Epithelial cell of prostate (primary cell): ENCODE measurements at places on chromosomes 11 and 22.

DNA sequence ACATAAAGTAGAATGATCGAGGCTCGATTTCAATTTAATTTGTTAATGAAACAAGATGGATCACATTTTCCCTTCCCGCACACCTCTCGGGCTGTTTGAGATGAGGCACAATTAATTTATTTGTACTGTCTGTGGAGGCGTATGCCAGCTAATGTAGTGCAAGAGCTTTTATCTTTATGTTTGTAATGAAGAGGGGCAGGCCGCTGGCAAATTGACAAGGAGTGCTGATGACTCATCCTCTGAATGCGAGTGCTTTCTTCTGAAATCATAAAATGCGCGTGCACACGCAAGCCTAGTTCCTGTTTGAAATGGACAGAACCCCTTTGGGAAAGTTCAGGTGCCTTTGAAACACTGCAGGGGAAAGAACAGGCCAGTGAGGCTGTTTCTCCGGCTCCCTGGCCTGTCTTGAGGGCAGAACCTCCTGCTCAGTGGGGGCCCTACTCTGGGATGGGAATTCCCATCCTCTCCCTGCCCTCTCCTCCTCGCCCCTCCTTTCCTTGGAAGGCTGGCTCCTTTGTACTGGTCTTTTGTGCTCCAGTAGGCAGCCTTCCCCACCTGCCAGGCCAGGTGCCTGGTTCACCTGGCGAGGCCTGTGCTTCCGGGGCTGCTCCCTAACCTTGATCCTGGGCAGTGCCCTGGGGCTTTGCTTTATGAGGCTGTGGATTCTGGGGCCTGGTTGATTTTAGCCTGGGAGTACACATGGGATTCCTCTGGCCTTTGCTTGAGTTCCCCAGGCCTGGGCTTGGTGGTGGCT lies 50.3 kb downstream of the TEAD1 start:
- peak; percentile 73 for DNase-seq

DNA sequence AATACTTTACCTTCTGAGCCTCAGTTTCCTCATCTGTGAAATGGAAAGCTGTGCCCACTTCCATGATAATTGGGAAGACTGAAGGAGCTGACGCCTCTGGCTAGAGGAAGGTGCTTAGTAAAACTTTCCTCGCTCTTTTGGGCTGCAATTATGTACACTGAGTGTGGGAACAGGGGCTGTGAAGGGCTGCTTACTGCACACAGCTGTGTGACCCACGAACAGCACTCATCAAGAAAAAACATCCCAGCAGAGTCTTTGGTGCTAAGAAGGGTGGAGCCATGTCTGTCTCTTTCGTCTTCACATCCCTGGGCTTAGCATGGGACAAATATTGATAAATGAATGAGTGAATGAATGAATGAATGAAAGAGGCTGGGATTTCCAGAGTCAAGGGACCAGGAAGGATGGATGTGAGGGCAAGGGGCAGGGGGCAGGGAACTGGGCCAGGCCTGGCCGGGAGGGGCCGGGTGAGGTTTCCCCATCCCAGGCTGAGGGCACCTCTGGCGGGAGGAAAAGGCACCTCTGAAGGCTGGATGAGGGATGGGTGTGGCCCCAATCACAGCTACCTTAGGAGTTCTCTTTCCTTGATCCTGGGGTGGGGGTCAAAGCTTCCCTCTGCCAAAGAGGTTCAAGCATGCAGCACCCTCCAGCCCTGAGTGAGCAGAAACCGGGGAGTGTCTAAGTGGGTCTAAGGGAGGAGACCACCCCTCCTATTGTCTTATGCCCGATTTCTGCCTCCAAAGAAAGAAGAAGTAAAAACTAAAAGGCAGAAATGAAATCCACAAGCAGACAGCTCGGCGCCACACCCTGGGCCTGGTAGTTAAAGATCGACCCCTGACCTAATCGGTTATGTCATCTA lies 9.2 kb upstream of the CD5 start:
- no peak for DNase-seq

- DNase-seq, result no peak
Observed at GRCh38 chr22:25695146-25695545, 46.8 kb upstream of the MYO18B start.

DNA sequence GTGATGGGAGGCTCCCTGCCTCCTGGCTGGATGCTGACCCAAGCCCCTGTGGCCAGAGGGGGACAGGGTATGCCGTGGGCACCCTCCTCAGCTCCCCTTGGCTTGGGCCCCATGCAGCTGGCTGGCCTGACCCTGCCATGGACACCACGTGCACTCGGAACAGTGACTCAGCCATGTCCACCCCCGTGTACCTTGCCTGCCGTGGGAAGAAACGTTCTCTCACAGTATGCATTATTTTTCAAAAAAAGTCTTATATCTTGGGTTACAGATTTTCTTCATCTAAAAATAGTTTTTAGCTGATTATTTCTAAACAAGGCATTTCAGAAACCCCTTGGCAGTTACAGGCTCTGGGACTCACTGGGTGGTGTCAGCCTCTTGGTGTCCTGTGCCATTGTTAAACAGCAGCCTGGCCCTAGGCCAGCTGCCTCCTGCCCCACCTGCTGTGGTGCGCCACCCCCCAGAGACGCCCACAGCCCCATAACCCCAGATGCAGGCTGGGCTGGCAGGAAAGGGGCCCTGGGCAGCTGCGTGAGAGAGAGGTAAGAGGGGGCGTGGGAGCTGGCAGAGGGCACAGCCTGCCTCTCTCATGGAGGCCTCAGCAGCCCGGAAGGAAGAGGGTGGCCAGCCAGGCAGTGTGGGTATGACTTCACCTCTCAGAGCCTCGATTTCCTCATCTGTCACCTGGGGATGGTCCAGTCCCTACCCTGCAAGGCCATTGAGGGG lies 99.8 kb downstream of the MORC2 start:
- no peak for DNase-seq

GRCh38 chr11:96055706-96056387 lies 131.9 kb upstream of the MTMR2 start:
- no peak for DNase-seq

- DNase-seq, result no peak
Observed at GRCh38 chr22:45969414-45969799, 7.6 kb downstream of the WNT7B start.

DNA sequence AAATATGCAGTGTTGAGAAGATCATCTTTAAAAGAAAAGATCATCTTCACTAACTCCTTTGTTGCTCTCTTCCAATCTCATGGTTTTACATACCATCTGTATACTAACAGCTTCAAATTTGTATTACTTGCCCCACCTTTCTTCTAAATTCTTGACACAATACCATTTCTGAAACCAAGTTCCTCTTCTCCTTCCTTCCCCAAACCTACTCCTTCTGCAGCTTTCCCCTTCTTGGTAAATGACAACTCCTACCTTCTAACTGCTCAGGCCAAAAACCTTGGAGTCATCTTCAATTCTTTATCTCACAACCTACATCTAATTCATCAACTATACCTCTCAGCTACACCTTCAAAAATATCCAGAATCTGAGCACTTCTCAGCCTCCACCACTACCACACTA lies 9.3 kb downstream of the PRCP start:
- no peak for DNase-seq

DNA sequence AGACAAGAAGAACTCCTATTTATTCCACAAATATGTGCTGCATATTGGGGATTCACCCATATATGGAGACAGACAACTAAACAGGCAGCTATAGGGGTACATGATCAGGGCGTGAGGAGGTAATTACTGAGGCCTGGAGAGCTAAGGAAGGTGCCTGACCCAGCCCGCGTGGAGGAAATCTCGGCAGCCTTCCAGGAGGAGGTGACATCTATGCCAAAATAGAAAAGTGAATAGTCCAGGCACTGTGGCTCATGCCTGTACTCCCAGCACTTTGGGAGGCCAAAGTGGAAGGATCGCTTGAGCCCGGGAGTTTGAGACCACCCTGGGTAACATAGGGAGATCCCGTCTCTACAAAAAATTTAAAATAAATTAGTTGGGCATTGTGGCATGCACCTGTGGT lies 13.6 kb downstream of the NIPSNAP1 start:
- no peak for DNase-seq

DNA sequence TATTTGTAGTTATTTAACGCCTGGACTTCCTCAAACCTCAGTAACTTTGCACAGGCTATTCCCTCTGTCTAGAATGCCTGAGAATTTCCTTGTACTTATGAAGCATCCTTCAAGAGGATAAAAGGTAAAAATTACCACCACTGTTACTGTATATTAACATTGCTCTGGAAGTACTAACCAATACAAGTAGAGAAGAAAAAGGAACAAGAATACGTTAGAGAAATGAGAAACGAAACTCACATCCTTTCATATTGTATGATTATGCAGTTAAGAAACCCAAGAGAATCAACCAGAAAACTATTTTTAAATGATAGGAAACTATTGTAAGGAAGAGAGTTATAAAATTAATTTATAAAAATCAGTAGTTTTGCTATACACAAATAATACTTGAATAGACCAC lies 48.2 kb upstream of the OR5P2 start:
- no peak for DNase-seq
